Pericardium fibroblast (primary cell): ENCODE measurements at places on chromosomes 12 and 14. TPM values are rescaled to one million over a fixed set of nuclear protein-coding genes. Genes with fewer than 3 reads are reported as not detected.

The NGB gene
- not detected in 2 replicates for total RNA-seq

The KRT83 gene
- total RNA-seq = not detected in 2 replicates

The SCAF11 gene
- total RNA-seq = 54.1 and 79.8 TPM in 2 replicates

The SPTB gene
- under 0.01 TPM in 1 of 2 replicates, not detected in the other for total RNA-seq

The A2M gene
- 14.6 and 19.0 TPM in 2 replicates for total RNA-seq

The LRRC9 gene
- total RNA-seq = not detected in 2 replicates

The SERPINA9 gene
- not detected in 2 replicates for total RNA-seq

The SERPINA5 gene
- total RNA-seq = 0.47 TPM in 1 of 2 replicates, not detected in the other

The DAO gene
- total RNA-seq = 5.4 TPM in 1 of 2 replicates, not detected in the other

The IL22 gene
- not detected in 2 replicates for total RNA-seq

The CLEC2A gene
- not detected in 2 replicates for total RNA-seq

The DPY19L2 gene
- 1.1 TPM in 1 of 2 replicates, not detected in the other for total RNA-seq
